ENCODE measurements at places on chromosomes 11 and 22. TPM values are rescaled to one million over a fixed set of nuclear protein-coding genes. Genes with fewer than 3 reads are reported as not detected.

- peak; percentile 77 for DNase-seq
Measured at GRCh38 chr11:406796-407650, 7.8 kb downstream of the SIGIRR start.

DNA sequence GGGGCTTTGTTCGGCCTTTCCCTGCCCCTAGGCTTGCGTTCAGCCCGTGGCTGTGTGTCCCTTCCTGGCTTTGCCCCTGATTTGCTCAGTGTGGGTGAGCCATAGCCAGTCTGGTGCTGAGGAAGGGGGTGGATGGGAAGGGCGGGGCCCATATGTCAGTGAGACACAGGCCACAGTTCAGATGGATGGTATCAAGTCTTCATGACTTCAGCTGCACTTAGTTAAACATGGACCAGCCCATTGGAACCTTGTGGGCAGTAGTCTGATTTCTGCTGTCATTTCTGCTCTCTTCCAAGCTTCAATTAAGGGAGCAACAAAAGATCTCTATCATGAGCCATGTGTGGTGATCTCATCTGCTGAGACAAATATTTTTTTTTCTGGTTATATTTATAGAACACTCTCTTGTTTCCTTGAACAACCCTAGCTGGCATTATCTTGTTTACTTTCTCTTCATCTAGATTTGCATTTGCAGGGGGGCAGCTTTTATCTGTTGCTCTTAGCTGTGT is 21.6 kb upstream of the PEX26 start:
- DNase-seq: peak; percentile 76

- peak; percentile 53 for DNase-seq
Measured at GRCh38 chr11:128546916-128547315, 40.4 kb downstream of the ETS1 start.

DNA sequence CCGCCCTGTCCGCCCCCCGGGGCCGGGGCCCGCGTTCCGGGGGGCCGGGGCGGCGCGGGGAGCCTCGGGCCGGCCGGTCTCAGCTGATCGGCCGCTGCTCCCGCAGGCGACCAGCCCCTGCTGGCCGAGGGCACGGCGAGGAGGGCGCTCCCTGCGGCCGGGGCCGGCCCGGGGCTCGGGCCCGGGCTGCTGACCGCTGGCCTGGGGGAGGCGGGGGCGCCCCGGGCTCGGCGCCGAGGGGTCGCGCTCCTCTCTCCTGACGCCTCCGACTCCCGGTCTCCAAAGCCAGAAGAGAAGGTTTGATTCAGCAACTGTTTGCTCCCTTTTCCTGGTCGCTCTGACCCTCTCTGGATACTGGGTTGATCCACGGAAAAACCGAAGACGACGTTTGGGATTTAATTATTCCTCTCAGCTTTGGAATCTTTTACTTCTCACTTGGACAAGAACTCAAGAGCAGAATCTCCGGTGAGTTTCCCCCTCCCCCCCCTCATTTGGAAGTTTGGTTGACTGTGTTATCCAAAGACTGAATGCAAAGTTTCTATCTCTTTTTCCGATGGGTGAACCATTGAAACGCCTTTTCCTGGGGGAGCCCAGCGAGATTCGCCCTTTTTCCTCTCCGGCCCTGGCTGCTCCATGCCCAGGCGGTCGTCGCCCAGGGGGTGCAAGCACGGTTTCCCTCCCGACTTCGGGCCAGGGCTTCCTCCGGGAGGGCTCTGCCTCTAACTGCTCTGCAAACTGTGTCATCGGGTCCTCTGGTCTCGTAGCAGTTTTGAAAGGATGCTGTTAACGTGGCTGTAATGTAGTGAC is 725 bp downstream of the KDM2A start:
- no peak for DNase-seq

DNA sequence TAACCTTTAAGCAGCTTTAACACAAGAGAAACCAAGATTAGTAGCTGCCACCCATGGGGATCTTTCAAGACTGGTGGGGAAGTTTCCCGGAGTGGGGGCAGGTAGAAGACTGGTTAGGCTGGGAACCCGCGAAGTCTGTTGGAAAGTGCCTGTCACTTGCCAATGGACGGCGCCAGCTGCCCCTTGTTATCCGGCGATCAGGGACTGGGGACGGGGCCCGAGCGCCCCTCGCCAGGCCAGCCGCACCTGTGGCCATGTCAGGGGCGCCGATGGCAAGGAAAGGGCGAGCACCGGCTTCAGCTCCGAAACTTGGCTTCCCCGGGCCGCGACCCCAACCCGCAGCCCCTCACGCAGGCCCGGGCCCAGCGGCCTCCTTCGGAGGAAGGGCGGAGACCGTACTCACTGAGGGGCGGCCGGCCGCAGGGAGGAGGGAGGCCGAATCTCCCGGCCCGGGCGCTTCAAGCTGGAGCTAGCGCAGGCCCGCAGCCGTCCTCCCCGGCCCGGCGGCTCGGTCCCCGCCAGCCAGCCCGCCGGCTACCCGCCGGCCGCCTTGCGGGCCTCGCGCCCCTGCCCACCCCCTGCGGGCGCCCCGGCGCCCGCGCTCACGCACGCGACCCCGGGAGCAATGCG is 539 bp downstream of the EIF4ENIF1 start:
- peak; percentile 11 for DNase-seq

GRCh38 chr11:6655020-6655789 is 404 bp downstream of the DCHS1 start:
- no peak for DNase-seq

The SERPING1 gene
- 77.0 TPM for total RNA-seq

The SYT8 gene
- total RNA-seq: 0.82 TPM

The ME3 gene
- 56.9 TPM for total RNA-seq
